ENCODE measurements at places on chromosomes 6 and 20. TPM values are rescaled to one million over a fixed set of nuclear protein-coding genes. Genes with fewer than 3 reads are reported as not detected.
A peak's percentile ranks its signal among the peaks of the same experiment; 100 is the strongest.

DNA sequence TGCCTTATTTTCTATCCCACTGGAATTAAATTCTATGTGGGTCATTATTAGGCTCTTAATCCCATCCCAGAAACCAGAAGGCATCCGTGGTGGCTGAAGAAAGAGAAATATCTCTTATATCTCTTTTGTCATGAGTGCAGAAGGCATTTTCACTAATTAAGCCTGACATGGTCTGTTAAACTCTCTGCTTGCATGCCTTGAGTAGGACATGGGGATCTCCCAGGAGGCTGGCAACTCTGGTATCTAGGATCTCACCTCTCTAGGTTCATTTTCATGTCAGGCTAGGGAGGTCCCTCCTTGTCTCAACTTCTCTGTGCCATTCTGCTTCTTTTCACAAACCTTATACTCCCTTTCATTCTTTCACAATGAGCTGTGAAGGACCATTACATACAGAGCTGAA is 25.3 kb upstream of the GPR63 start:
- no peak for DNase-seq

GRCh38 chr6:54515013-54515412 is 206.8 kb downstream of the TINAG start:
- DNase-seq = no peak

- DNase-seq = no peak
These were observed 935.1 kb downstream of the KIF16B start for GRCh38 chr20:15637950-15638754.

GRCh38 chr6:53618219-53618618 is 47.3 kb downstream of the KLHL31 start:
- no peak for DNase-seq

- no peak for DNase-seq
These were observed 8.1 kb downstream of the TMEM151B start for GRCh38 chr6:44278315-44278714.

- no peak for DNase-seq
These were observed 489.8 kb downstream of the TENT5A start for GRCh38 chr6:81262656-81263055.

GRCh38 chr6:155959898-155960495 is 504.4 kb upstream of the NOX3 start:
- no peak for DNase-seq

- no peak for DNase-seq
These were observed 357.5 kb downstream of the ZFAND3 start for GRCh38 chr6:38176797-38177751.

GRCh38 chr6:159399751-159400221 is 230.6 kb downstream of the FNDC1 start:
- no peak for DNase-seq

DNA sequence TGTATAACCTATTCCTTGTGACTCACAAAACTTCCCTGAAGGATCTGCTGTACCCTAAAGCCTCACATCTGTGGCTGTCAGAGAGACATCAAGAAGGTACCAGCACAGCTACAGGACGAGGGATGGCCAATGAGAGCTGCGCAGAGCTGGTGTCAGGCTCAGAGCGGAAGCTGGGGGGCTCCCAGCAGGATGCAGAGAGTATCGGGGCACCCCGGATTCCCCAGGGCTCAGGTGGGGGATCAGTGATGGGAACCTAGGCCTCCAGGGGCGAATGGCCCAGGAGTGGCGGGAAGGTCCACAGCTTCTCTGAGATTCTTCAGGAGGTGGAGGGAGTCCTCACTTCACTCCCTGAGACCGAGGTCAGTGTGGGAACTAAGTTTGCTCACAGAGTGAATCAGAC is 30.9 kb upstream of the SMOC2 start:
- DNase-seq = no peak

DNA sequence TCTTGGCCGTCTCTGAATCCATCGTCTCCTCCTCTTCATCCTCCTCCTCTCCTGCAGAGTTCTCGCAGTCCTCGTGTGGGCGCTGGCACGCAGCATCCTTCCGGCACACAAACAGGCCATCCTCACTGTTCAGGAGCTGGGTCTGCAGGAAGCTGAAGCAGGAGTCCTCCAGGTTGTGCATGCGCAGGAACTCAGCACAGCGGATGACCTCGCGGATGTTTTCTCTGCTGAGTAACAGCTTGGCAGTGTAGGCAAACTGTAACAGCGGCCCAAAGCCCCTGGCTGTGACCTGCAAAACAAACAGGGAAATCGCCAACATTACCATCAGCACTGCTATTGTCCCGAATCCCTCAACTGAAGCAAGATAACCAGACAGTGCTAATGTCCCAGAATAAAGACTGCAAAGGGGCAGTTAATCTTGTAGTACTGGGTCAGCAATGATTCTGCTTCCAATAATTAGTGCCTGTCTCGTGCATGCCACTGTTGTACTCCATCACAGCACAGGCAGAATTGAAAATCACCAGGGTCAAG is 57.4 kb downstream of the GJA10 start:
- DNase-seq = no peak

GRCh38 chr6:2807342-2808090 is 34.1 kb downstream of the SERPINB1 start:
- no peak for DNase-seq

DNA sequence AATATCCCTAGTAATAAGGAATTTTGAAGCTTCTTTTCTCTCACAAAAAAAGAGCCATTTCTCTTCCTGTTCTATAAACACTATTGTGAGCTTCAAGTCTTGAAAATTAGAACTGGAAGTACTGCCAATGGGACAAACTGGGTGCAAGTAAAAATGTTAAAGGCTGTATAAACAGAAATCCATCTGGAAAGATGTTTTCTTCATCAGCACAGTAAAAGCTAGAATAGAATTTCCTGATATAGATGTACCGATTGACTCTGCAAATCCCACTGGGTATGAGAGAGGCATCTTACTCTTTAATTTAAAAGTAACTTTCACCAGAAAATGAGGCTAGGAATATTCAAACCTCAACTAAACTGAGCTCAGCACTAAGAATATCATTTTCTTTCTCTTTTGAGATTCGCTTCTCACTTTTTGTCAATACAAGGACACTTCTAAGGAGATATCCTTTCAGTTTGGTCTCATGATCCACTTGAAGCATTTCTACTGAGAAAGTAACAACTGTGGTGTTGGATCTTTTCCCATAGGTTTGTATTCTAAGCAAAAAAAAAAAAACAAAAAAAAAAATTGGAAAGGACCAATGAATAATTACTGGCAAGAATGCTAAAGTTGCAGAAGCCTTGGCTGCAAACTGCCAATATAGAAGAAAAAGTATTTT is 169.0 kb upstream of the PRDM1 start:
- no peak for DNase-seq

DNA sequence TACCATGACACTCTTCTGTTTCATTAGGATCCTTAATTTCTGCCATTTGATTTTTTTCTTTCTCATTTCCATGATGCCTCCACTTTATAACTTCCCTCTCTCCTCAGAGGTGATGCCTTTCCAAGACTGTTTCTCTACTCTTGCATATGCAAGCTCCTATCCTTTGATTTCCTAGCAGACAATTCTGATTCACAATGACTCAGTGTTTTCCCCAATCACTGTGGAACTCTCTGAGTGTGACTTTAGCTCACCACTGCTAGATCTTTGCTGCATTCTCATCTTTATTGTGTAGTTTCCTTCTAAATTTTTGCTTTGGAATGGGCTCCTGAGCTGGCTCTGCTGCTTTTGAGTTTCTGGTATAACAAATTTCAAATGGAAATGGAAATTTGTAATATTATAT is 184.9 kb downstream of the TINAG start:
- no peak for DNase-seq

DNA sequence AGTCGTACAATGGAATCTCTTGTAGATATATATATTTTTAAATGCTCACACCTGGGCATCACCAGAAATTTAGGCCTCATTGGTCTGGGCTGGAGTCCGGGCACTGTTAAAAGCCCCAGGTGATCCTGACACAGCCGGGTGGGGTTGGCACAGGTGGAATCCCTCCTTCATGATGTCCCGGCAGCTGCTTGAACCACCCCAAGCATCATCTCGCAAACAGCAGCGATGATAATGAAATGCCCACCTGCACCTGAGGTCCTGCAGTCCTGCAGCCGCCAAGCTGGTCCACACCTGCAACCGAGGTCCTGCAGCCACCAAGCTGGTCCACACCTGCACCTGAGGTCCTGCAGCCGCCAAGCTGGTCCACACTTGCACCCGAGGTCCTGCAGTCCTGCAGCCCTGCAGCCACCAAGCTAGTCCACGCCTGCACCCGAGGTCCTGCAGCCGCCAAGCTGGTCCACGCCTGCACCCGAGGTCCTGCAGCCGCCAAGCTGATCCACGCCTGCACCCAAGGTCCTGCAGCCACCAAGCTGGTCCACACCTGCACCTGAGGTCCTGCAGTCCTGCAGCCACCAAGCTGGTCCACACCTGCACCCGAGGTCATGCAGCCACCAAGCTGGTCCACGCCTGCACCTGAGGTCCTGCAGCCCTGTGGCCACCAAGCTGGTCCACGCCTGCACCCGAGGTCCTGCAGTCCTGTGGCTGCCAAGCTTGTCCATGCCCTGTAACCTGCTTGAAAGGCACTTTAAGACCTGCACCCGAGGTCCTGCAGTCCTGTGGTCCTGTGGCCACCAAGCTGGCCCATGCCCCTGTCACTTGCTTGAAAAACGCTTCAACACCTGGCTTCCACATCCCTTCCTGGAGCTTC is 261.2 kb downstream of the DLL1 start:
- DNase-seq = peak; percentile 64

DNA sequence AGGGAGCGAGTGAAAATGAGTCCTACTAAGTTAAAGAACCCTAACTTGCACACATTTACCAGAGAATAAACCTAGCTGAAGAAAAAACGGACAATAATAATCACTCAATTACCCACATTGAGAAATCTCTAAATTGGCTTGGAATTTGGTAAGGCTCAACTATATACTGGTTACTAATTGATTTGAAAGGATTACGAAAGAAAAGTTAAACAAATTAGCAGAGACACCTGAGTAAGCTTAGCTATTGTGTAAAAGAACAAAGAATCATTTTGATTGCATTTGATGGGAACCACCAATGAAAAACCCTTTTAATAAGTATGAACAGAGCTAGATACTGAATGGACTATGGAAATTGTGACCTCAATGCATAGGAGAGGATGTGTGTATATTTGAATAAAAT is 118.6 kb upstream of the ADGRF1 start:
- DNase-seq = no peak

GRCh38 chr20:42963796-42964195 is 225.9 kb downstream of the PTPRT start:
- DNase-seq = no peak

GRCh38 chr6:29938746-29939508 is 3.4 kb upstream of the HLA-A start:
- DNase-seq = no peak

- no peak for DNase-seq
These were observed 1131.7 kb upstream of the EYS start for GRCh38 chr6:66838764-66839163.

- no peak for DNase-seq
These were observed 318.2 kb downstream of the SAMD5 start for GRCh38 chr6:147826698-147827097.

GRCh38 chr20:25220810-25221591 is 25.5 kb downstream of the ENTPD6 start:
- DNase-seq = no peak

DNA sequence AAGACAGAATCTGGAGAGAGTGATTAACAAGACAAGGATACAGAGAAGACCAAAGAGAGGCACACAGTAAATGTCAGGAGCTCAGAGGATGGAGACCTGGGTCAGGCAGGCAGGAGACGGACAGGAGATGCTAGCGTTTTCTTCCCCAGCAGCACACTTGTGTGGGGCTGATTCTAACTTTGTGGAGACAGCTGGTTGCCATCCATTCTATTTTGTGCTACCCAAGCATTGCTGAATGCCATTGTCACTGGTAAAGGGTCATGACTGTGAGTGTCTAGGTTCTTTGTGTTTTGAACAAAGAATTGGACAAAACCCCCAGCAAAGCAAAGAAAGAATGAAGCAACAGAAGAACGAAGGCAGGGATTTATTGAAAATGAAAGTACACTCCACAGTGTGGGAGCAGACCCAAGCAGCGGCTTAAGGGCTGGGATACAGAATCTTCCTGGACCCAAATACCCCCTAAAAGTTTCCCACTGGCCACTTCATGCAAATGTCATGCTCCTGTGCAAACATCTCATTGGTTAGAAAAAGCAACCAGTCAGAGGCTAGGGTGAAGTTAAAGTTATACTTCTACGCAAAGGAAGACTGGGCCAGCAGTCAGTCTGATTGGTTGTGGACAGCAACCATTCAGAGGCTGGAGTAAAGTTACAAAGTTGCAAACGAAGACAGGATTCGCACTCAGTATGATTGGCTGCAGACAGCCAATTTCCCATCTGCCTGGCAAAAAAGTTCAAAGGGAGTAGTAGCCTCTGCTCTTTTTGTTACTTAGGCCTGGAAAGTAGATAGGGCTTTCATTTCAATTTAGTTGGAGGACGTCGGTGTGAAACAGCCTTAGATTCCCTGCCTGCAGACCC is 17.5 kb downstream of the PTK7 start:
- peak; percentile 59 for DNase-seq

- DNase-seq = no peak
These were observed 4.2 kb upstream of the IRF4 start for GRCh38 chr6:387293-387741.

DNA sequence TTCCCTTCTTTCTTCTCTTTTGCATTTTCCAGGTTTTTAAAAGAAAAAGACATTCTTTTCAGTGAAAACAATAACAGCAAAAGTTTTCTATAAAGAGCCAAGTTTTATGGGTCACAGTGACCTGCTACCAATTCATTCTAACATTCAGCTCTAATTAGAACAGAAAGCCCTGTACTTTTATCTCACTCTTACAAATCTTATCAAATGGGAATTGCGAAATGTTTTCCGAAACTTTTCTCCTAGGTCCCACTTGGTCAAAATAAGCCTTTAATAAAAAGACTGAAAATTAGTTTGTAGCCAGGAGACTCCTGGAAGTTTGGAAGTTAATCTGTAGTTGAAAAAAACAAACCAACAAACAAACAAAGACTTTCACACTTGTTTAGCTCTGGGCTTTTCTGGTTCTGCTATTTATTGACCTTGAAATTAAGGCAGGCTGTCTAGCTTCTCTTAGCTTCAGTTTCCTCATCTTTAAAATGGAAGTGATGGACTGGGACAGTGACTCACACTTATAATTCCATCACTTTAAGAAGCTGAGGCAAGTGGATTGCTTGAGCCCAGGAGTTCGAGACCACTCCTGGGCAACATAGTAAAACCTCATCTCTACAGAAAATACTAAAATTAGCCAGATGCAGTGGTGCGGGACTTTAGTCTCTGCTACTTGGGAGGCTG is 613.5 kb upstream of the CDH4 start:
- no peak for DNase-seq

- DNase-seq = no peak
These were observed 328.3 kb downstream of the TAF4 start for GRCh38 chr20:61737346-61737745.

- DNase-seq = no peak
These were observed 358.2 kb upstream of the ID4 start for GRCh38 chr6:19478992-19479391.

GRCh38 chr6:14734416-14735340 is 511.2 kb upstream of the JARID2 start:
- DNase-seq = no peak

- no peak for DNase-seq
These were observed 381 bp upstream of the PEX7 start for GRCh38 chr6:136822046-136822375.

The BANF2 gene
- total RNA-seq = not detected

The MYLK2 gene
- total RNA-seq = not detected

The ZSCAN31 gene
- 31.4 TPM for total RNA-seq

The ALDH8A1 gene
- total RNA-seq = 0.23 TPM

The DSP gene
- 88.2 TPM for total RNA-seq

The GATA5 gene
- 1.5 TPM for total RNA-seq

The CGAS gene
- total RNA-seq = 8.2 TPM

All from upper lobe of left lung (tissue), 6 donors.